Trophoblast cell (in vitro differentiated cells and primary cell): ENCODE measurements at places on chromosomes 3 and 15.
A peak's percentile ranks its signal among the peaks of the same experiment; 100 is the strongest.

DNA sequence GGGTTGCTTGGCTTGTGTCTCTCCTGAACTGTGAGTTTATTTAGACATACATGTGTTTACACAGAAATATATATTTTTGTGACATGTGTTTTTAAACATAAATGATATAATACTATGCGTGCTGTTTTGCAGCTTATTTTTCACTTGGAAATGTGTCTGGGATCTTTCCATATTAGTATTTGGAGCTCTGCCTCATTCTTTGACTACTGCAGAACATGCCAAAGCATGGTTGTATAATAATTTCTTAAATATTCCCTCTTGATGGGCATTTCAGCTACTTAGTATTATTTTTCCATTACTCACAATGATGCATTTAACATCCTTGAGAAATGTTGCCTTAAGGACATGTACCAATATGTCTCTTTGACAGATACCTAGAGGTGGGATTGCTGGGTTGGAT lies 19.5 kb downstream of the ANAPC13 start:
- no peak for DNase-seq

DNA sequence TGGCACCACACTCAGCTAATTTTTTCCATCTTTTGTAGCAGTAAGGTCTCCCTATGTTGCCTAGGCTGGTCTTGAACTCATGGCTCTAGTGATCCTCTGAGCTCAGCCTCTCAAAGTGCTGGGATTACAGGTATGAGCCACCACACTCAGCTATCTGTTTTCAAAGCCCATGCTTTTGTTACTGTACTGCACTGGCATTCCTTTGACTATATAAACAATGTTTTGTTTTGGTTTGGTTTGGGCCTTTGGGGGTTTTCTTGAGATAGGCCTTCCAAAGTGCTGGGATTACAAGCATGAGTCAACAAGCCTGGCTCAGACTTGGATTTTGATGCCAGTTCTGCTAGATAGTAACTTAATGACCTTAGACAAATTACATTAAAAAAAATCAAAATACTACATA lies 89.7 kb upstream of the GK5 start:
- peak; percentile 16 for DNase-seq

DNA sequence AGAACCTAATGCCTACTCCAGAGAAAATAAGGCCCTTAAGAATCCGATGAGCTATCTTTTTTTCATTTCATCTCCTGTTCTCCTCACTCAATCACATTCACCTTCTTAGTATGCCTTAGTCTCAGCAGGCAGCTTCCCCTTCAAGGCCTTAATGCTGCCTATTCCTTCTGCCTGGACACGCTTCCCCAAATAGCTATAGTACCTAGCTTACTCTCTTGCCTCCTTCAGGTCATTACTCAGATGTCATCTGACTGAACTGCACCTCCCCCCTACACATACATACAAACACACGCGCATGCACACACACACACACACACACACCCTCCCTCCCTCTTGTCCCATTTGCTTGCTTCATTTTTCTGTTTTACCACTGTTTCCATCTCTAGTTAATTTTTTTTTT lies 191.5 kb upstream of the MLF1 start:
- no peak for DNase-seq

DNA sequence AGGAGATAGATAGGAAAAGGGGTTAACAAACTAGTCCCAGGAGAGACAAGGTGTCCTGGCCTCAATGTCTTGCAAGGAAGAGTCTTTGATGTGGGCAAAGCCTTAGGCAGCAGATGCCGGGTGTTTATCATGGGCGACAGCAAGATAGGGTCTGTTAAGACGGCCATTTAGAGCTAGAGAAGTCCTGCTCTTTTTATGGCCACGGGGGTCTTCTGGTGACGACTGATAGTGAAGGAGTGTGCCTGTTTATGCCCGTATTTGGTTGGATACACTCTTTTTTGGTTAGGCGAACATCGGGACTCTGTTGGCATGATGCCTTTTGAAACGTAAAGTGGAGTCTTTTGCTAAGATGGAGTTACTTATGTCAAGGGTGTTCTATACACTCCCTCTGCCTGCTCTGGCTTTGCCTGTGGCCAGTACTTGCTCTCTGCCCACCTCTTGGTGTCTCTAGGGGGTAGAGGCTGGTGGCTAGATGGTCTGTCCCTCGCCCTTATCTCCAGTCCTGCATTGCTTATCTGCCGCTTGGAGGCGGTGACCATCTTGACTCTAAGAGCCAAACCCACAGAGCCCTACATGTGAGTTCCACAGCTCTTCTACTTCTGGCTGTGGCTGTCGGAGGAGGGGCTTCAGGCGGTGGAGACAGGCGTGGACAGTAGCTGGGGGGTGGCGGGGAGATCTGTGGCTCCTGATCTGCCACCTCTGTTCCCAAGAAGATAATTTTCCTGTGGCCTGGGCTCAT lies 55.8 kb upstream of the ZBTB38 start:
- DNase-seq: no peak

GRCh38 chr3:138945709-138946662 lies 951 bp downstream of the FOXL2 start:
- peak; percentile 56 for DNase-seq

- no peak for DNase-seq
Observed at GRCh38 chr15:91068436-91068835, 31.6 kb upstream of the SV2B start.

GRCh38 chr3:60269377-60269776 lies 981.9 kb downstream of the FHIT start:
- DNase-seq: peak; percentile 97

DNA sequence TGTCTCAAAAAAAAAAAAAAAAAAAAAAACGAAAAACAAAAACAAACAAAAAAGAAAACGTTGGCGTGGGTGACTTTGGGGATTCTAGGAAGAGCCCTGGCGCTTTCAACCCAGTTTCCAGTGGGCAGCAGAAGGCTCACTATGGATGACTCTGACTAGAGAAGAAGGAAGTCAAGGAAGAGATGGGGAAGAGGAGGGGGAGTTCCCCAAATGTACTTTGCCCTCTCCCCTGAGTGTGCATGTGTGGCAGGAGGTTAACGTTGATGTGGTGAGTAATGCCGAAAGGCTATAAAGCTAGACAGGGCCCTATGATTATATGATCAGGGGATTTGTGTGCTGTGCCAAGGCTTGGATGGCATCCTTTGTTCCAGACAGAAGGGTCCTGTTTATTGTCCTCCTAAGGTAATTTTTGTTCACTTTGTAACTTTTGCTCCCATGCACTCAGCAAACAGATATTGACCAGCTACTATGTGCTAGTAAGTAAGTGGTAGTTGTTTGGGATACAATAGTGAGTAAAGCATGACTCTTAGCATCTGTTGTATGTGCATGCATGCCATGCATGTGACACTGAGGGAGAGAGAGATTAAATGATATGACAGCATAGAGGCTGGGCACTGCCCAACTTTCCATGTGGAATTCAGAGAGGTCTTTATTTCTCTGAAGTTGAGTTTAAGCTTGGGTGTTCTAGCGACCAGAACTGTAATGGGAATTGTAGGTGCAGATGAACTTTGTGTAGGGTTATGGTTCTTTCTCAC lies 750 bp upstream of the HHLA2 start:
- DNase-seq: no peak

- DNase-seq: no peak
Observed at GRCh38 chr3:149152420-149152819, 23.0 kb downstream of the HPS3 start.

- peak; percentile 79 for DNase-seq
Observed at GRCh38 chr15:67120839-67121643, 55.6 kb downstream of the SMAD3 start.

- no peak for DNase-seq
Observed at GRCh38 chr15:90780916-90781315, 63.8 kb downstream of the BLM start.

DNA sequence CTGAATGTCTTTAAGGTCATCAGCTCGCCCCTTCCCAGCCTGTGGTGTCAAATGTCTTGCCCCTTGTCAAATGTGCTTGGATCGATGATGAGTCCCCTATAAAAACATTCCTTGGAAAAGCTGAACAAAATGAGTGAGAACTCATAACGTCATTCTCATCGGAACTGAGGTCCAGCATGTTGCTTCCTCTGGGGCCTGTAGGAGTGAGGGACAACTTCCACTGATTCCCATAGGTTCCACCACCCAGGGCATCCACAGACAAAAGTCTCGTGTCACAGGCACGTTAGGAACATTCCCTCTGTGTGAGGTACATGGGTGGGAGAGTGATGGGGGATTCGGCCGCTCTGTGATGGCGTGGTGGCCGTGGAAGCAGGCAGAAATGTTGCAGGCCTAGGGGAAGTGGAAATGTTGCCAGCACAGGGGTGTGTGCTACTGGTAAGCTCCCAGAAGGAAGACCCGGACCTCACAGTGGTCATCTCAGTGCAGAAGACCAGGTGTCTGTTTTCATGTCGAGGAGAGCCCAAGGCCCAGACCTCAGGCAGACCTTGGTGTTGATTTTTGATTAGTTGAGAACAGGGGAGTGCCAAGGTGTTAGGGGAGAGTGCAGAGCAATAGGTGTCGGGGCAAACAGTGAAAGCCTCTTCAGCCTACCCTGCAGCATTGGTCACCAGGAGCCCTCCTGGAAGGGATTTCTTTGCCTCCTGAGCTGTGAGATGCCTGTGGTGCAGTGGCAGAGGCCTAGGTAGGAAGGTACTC lies 96.8 kb downstream of the SNRPN start:
- DNase-seq: no peak

GRCh38 chr15:70569091-70569713 lies 194.2 kb downstream of the UACA start:
- DNase-seq: peak; percentile 18

DNA sequence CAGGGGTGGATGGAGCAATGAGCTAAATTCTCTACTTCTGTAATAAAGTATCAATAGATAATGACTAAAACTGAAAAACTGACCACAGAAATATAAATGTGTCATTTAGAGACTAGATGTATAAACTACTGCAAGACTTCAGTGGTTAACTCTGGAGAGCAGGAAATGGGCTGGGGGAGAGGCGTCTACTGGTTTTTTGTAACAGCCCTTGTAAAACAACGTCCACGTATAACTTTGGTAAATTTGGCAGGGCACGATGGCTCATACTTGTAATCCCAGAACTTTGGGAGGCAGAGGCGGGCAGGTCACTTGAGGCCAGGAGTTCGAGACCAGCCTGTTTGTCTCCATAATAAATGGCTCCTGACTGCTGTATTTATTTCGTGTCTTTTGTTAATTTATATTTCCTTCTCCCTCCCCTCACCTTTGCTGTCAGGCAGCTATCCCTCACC lies 12.5 kb downstream of the RAB27A start:
- no peak for DNase-seq

- DNase-seq: no peak
Observed at GRCh38 chr3:138935863-138936740, 10.8 kb downstream of the FOXL2 start.

DNA sequence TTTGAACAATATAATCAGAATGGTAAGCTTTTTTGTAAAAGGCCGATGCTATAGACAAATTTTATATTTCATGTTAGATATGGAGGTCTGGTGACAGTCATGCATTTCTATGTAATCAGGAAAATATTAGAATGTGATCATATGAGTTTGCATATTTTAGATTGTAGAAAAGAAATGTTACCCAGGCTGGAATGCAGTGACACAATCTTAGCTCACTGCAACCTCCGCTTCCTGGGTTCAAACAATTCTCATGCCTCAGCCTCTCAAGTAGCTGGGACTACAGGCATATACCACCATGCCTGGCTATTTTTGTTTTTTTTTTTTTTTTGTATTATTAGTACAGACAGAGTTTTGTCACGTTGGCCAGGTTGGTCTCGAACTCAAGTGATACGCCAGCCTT lies 152.0 kb downstream of the LMLN start:
- peak; percentile 59 for DNase-seq

DNA sequence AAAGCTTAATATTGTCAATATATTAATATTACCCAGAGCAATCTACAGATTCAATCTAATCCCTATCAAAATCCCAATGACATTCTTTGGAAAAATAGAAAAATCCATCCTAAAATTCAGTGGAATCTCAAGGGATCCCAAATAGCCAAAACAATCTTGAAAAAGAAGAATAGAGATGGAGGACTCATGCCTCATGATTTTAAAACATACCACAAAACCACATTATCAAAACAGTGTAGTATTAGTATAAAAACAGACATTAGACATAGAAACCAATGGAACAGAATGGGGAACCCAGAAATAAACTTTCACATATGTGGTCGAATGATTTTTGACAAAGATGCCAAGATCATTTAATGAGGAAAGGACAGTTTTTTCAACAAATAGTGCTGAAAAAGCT lies 14.6 kb downstream of the NEK4 start:
- DNase-seq: no peak

DNA sequence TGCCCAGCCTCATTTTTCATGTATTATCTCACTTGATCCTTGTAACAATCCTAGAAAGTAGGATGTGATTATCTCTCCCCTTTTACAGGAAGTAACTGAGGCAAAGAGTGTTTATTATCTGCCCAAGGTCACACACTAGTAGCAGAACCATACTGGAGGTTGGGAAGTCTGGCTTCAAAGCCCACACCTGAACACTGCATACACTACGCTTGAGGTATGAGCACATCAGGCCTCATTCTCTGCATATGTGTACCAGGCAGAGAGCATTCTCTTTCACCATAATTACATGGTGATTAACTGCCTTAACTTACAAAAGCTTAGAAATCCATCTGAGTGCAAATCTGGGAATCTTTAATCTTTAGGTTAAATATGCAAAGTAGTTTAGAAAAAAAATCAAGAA lies 361.8 kb downstream of the MFSD1 start:
- DNase-seq: no peak

- no peak for DNase-seq
Observed at GRCh38 chr15:101326462-101327146, 31.6 kb upstream of the SNRPA1 start.

GRCh38 chr15:68503791-68504680 lies 72.1 kb upstream of the ITGA11 start:
- DNase-seq: no peak

DNA sequence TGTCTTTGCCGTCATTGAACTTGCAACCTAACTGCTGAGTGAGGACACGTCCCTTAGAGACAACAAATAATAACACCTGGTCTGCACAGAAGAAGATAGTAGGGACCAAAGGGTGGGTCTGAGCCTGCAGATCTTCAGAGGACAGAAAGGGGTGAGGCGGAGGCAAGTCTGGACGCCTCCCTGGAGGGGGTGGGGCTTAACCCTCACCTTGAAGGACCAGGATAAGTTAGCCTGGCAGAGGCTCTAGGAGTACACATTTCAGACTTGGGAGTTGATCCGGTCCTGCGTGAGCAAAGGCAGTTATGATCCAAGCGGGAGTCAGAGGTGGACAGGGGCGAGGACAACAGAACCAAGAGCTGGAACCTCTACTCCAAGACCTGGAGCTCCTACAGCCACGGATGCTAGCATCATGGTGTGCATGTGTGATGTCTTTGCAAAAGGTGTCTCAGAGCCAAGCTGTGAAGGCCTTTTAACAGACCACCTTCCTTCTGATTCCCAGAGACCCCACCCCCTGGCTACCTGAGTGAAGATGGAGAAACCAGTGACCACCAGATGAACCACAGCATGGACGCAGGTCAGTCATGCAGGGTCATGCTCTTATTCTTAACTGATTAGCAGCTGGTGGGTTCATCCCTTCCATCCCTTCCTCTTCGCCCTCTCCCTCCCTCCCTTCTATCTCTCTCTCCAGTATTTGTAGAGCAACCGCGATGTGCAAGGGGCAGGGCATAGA lies 88.0 kb downstream of the AAGAB start:
- DNase-seq: no peak

- no peak for DNase-seq
Observed at GRCh38 chr3:11072631-11073030, 80.1 kb downstream of the SLC6A1 start.

- no peak for DNase-seq
Observed at GRCh38 chr3:72907731-72908620, 20.1 kb downstream of the GXYLT2 start.

GRCh38 chr3:10927551-10927950 lies 65.0 kb upstream of the SLC6A1 start:
- DNase-seq: no peak
